ENCODE measurements at places on chromosomes 7 and 10.

DNA sequence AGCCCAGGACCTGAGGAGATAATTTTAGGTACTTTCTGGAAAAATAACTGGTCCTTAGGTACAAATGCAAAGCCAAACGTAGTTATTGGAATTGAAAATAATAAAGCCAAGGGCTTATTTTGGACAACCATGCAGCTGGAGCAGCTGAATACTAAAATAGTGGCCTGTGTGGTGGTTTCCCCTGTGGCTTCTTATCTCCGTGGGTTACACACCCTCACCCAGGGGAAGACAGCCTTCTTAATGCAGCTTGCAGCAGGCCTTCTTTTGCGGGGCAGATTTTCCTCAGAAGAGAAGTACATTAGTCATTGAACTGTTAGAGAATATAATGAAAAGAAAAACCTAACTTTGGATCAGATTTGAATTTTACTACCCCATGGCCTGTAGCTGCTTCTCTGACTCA lies 133.5 kb downstream of the ST7 start:
- no peak overlapping the region for H3K4me3 ChIP-seq
- no peak for DNase-seq
- H3K36me3 ChIP-seq, result no peaks in the 10 kb centered on the region
- peaks cover 38% of the 10 kb centered on the region for H3K4me1 ChIP-seq
- H3K27me3 ChIP-seq, result no peaks in the 10 kb centered on the region

DNA sequence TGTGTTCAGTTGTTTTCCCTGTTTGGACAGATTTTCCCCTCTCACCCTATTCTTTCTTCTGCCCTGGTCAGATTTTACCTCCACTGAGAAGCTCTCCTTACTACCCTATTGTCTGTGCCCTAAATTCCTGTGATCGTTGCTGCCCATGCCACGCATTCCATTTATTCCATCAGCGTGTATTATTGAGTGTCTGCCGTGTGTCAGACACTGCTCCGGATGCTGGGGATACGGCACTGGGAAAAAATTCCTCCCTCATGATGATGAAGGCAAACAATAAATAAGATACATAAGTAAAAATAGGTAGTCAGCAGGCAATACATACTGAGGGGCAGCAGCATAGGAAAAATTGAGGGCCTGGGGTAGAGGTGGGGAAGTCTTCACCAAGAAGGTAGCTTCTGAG lies 86.8 kb downstream of the FANK1 start:
- H3K27me3 ChIP-seq, result no peaks in the 10 kb centered on the region
- no peaks in the 10 kb centered on the region for H3K36me3 ChIP-seq
- no peak overlapping the region for H3K4me3 ChIP-seq
- H3K27ac ChIP-seq, result no peak overlapping the region

- no peak overlapping the region for H3K4me3 ChIP-seq
- no peaks in the 10 kb centered on the region for H3K4me1 ChIP-seq
- H3K27ac ChIP-seq, result no peak overlapping the region
- peak; percentile 11 for DNase-seq
- H3K36me3 ChIP-seq, result no peaks in the 10 kb centered on the region
Measured at GRCh38 chr10:113454341-113455061, 98.4 kb upstream of the HABP2 start.

GRCh38 chr7:80330434-80330833 lies 181.4 kb downstream of the GNAT3 start:
- H3K27me3 ChIP-seq, result no peaks in the 10 kb centered on the region
- no peak overlapping the region for H3K4me3 ChIP-seq
- no peaks in the 10 kb centered on the region for H3K4me1 ChIP-seq
- H3K27ac ChIP-seq, result no peak overlapping the region

GRCh38 chr10:30448092-30448491 lies 14.1 kb downstream of the MAP3K8 start:
- H3K36me3 ChIP-seq, result peaks cover 75% of the 10 kb centered on the region
- no peaks in the 10 kb centered on the region for H3K27me3 ChIP-seq
- H3K4me1 ChIP-seq, result peaks cover 6% of the 10 kb centered on the region
- no peak for DNase-seq

DNA sequence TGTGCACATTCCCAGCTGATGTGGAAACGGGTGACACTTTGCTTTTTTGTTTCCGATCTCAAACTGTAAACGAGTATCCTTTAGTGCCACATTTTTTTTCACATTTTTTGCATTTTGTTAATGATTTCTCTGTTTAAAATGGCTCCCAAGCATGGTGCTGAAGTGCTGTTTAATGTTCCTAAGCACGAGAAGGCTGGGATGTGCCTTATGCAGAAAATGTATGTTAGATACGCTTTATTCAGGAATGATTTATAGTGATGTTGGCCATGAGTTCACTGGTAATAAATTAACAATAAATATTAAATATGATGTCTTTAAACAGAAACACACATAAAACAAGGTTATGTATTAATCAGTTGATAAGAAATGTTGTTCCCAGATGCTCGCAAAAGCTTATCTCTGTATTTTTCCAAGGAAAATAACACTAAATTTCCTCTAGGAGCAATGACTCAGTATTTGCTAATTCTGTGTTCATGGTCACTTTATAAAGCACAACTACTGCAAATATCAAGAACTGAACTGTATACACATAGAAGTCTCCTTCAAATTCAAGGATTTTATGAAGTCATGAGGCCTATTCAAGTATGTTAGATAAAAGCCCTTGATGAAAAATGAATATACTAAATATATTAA lies 305.9 kb upstream of the SMIM30 start:
- H3K4me1 ChIP-seq, result no peaks in the 10 kb centered on the region
- no peak overlapping the region for H3K4me3 ChIP-seq
- no peaks in the 10 kb centered on the region for H3K27me3 ChIP-seq
- no peak for DNase-seq
- no peaks in the 10 kb centered on the region for H3K36me3 ChIP-seq

DNA sequence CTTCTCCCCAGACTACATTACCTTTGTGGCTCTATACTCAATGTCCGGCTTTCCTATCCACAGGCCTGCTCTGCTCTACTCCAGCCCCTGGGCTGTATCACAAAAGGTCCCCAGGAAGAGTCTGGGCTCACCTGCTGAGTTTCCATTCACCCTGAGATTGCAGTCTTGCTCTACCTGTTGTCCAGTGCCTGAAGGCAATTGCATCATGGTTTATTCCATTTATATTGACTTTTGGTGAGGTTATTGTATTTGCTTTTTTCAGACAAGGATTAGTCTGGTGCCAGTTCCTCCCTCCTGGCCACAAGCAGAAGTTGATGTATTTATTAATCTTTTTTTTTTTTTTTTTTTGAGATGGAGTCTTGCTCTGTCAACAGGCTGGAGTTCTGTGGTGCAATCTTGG lies 273.1 kb downstream of the XPNPEP1 start:
- no peak for DNase-seq
- no peaks in the 10 kb centered on the region for H3K4me1 ChIP-seq
- H3K36me3 ChIP-seq, result no peaks in the 10 kb centered on the region
- H3K27me3 ChIP-seq, result no peaks in the 10 kb centered on the region
- no peak overlapping the region for H3K27ac ChIP-seq

DNA sequence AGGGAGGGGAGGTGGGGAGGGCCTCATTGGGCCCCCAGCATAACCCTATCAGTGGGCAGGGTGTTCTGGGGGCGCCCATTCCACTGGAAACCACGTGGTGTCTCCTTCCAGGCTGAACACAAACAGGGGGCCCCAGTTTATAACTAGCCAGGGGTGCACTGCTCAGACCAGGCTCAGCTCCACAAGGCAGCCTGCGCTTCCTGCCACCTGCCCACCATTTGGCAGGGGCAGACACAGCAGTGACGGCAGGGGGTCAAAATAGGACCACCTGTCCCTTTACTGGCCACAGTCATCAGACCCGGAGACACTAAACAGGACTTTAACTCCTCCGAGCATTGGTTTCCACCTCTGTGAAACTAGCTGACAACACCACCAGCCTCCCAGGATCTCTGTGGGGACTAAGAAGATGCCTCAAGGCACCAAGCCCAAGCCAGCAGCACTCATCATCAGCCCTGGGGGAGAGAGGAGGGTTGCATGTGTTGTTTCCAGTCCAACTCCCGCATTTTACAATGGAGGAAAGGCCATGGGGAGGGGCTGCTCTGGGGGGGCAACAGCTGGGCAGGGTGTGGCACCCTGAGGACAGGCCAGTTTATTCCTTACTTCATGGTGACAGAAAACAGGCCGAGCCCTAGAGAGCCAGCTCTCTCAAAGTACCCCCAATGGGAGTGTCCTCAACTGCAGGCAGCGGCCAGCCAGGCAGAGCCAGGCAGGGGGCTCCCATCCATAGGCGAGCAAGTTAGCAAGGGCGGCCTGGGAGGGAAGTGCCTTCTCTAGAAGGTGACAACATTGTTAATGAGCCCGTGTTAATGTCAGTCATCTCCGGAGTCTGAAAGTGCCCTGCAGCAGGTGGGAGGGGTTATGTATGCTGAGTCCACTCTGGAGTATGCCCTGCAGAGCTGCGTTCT lies 127.6 kb downstream of the TNS3 start:
- peaks cover 8% of the 10 kb centered on the region for H3K36me3 ChIP-seq
- H3K27ac ChIP-seq, result peak overlapping the region; percentile 42
- peaks cover 17% of the 10 kb centered on the region for H3K4me1 ChIP-seq
- no peak for DNase-seq
- no peaks in the 10 kb centered on the region for H3K27me3 ChIP-seq

- H3K27me3 ChIP-seq, result no peaks in the 10 kb centered on the region
- peaks cover 25% of the 10 kb centered on the region for H3K4me1 ChIP-seq
- H3K27ac ChIP-seq, result no peak overlapping the region
Measured at GRCh38 chr10:6388261-6388893, 185.6 kb downstream of the PFKFB3 start.

- no peak overlapping the region for H3K27ac ChIP-seq
- H3K36me3 ChIP-seq, result no peaks in the 10 kb centered on the region
- H3K27me3 ChIP-seq, result no peaks in the 10 kb centered on the region
- no peak for DNase-seq
- no peaks in the 10 kb centered on the region for H3K4me1 ChIP-seq
- H3K4me3 ChIP-seq, result no peak overlapping the region
Measured at GRCh38 chr7:48760528-48761265, 163.7 kb upstream of the CDC14C start.

- no peak overlapping the region for H3K4me3 ChIP-seq
- no peaks in the 10 kb centered on the region for H3K27me3 ChIP-seq
- H3K27ac ChIP-seq, result no peak overlapping the region
- H3K4me1 ChIP-seq, result no peaks in the 10 kb centered on the region
Measured at GRCh38 chr10:2866569-2866968, 200.8 kb upstream of the PFKP start.

- no peak overlapping the region for H3K27ac ChIP-seq
- DNase-seq, result no peak
- no peaks in the 10 kb centered on the region for H3K4me1 ChIP-seq
Measured at GRCh38 chr7:18573410-18574234, 78.1 kb downstream of the HDAC9 start.

DNA sequence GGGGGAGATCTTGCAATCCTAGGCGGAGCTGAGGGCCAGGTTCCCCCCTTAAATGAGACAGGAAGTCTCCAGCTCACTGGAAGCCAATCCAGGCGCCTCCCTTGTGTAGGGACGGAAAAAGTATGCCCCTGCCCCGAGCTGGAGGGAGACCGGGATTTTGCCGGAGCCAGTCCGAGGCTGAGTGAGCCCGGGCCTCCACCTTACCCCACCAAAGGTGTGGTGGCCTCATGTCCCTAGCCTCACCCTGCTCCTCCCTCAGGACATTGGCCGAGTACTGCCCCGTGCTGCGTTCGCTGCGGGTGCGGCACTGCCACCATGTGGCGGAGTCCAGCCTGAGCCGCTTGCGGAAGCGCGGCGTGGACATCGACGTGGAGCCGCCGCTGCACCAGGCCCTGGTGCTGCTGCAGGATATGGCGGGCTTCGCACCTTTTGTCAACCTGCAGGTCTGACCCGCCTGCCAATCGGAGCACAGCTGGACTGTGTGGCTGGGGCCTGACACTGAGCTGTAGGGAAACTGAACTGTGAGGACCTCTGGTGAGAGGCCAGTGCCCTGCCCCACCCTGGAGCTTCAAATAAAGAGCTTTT lies 2.0 kb downstream of the FBXL15 start:
- H3K36me3 ChIP-seq, result peaks cover 21% of the 10 kb centered on the region
- peak; percentile 81 for DNase-seq
- peak overlapping the region; percentile 70 for H3K27ac ChIP-seq
- H3K27me3 ChIP-seq, result peaks cover 17% of the 10 kb centered on the region
- H3K4me3 ChIP-seq, result peak overlapping the region; percentile 82

DNA sequence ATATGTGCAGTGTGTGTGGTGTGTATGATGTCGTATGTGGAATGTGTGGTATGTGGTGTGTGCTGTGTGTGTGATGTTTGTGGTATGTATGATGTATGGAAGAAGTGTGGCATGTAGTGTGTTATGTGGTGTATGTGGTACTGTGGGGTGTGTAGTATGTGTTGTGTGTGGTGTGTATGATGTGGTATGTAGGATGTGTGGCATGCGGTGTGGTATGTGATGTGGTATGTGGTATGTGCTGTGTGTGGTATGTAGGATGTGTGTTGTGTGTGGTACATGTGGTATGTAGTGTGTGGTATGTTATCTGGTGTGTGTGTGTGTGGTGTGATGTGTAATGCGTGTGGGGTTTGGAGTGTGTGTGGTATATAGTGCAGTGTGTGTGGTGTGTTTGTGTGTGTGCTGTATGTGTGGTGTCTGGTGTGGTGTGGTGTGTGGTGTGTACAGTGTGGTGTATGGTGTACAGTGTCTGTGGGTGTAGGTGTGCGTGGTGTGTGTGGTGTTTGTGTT lies 129.6 kb downstream of the ATP6V0E2 start:
- no peaks in the 10 kb centered on the region for H3K27me3 ChIP-seq
- no peak for DNase-seq
- H3K27ac ChIP-seq, result no peak overlapping the region
- H3K36me3 ChIP-seq, result no peaks in the 10 kb centered on the region

- no peak for DNase-seq
- H3K36me3 ChIP-seq, result peaks cover 23% of the 10 kb centered on the region
- H3K27ac ChIP-seq, result no peak overlapping the region
- H3K27me3 ChIP-seq, result no peaks in the 10 kb centered on the region
- H3K4me1 ChIP-seq, result peaks cover 22% of the 10 kb centered on the region
Measured at GRCh38 chr10:7817576-7817975, 729 bp upstream of the TAF3 start.

DNA sequence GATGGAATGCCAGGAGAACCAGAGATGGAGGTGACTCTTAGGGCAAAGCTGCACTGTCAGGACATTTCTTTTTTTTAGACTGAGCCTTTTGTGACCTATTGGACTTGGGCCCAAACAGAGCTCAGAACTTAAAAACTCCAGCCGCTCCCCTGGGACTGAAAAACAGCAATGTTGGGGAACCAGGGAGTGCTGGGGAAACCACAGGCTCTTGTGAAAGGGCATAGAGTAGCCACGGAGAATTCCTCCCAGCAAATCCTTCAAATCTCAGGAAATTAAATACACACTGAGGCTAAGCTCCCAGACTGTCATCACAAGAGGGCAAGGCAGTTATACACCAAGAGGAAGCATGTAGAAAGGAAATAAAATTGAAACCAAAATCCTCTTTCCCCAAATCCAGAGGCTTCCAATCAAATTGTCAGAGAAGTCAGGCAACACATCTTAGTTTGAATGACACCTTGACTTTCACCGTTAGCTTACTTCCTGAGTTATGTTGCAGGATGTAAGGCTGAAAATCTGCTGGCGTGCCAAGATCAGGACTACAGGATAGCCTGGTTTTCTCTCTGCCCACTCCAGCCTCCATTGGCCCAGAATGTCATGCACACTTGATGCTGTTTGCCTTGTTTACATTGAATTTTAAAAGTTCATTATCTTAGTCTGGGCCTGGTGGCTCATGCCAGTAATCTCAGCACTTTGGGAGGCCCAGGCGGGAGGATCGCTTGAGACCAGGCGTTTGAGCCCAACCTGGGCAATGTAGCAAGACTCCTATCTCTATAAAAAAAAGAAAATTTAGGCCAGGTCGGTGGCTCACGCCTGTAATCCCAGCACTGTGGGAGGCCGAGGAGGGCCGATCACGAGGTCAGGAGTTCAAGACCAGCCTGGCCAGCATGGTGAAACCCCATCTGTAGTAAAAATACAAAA lies 2.6 kb upstream of the RFC2 start:
- peaks cover 36% of the 10 kb centered on the region for H3K4me1 ChIP-seq
- DNase-seq, result no peak
- H3K36me3 ChIP-seq, result no peaks in the 10 kb centered on the region
- no peak overlapping the region for H3K4me3 ChIP-seq
- no peaks in the 10 kb centered on the region for H3K27me3 ChIP-seq
